Activated naive CD8-positive, alpha-beta T cell treated with anti-CD3 and anti-CD28 coated beads, Interleukin-2, amount 50 U/mL, for 24 hours (primary cell): ENCODE measurements at places on chromosomes 13 and 19.

DNA sequence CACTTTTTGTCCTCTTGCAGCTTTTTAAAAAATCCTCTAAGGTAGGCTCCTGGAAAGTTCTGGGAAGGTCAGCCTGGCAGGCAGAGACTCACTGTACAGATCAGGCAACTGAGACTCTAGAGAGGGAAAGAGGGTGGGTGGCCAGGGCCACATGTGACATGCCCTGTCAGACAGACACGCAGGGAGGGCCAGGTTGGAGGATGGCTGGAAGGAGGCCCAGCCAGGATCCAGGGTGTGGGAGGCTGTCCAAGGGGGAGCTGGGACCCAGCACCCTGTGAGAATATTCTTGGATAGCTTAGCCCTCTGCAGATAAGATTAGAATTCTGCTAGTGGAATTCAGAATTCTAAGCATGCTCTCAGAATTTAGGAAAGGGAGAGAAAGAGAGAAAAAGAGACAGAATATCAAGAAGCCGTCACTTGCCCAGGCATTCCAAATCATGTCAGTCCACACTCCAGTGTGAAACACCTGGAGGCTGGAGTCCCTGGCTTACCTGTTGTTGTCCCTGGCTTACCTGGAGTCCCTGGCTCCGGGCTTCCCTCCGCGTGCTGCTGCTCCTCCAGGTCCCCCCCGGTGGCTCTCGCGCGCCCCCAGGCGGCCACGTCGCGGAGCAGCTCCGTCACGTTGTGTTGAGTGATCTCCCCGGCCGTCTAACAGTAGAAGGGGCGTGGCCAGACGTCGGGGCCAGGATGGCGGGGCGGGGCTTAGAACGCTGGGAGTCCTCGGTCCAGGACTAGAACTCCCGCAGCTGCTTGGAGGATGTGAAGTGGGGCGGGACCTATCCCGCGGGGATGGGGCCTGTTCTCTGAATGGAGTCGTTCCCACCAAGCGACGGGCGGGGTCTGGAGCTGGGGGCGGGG lies 2.8 kb upstream of the TNNI3 start:
- DNase-seq: peak; percentile 93
- peaks cover 58% of the 10 kb centered on the region for H3K27me3 ChIP-seq
- no peak overlapping the region for H3K4me3 ChIP-seq
- H3K36me3 ChIP-seq: no peaks in the 10 kb centered on the region
- H3K4me1 ChIP-seq: peaks cover 7% of the 10 kb centered on the region

DNA sequence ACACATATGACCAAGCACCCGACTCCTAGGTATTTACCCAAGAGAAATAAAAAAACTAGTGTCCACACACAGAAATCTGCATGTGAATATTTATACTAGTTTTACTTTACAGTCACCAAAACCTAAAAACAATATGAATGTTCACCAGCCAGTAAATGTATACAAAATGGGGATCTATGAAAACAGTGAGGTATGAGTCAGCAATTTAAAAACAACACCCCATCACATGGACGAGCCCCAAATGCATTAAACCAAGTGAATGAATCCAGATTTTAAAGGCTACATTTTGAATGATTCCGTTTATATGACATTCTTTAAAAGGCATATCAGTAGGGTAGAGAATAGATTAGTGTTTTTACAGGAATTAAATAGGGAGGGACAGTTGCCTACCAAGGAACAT lies 22.1 kb downstream of the SIGLEC7 start:
- peaks cover 28% of the 10 kb centered on the region for H3K4me1 ChIP-seq
- DNase-seq: no peak
- no peak overlapping the region for H3K27ac ChIP-seq
- no peaks in the 10 kb centered on the region for H3K36me3 ChIP-seq
- H3K4me3 ChIP-seq: no peak overlapping the region
- no peaks in the 10 kb centered on the region for H3K27me3 ChIP-seq

GRCh38 chr19:51472607-51473006 lies 5.7 kb upstream of the CEACAM18 start:
- no peak overlapping the region for H3K27ac ChIP-seq
- H3K4me3 ChIP-seq: no peak overlapping the region
- H3K4me1 ChIP-seq: peaks cover 38% of the 10 kb centered on the region
- DNase-seq: no peak

- peaks cover 32% of the 10 kb centered on the region for H3K4me1 ChIP-seq
- no peak for DNase-seq
- no peak overlapping the region for H3K27ac ChIP-seq
- H3K36me3 ChIP-seq: no peaks in the 10 kb centered on the region
- H3K4me3 ChIP-seq: no peak overlapping the region
Measured at GRCh38 chr19:46427518-46428045, 1.2 kb downstream of the PNMA8C start.

DNA sequence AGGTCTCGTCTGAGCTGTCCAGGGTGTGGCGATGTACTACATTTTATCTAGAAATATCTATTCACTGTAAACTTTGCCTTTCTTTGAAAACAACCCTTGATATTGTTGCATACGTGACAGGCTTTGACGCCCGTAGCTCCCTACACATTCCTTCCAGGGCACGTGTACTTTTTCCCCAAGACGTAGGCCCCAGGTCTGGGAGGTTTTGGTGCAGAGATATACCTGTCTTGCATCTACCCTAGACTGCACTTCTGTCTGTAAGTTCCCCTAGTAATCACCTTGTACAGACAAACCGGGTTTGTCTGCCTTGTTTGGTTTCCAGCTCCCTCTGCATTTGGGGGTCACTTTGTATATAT lies 69.2 kb downstream of the ERICH6B start:
- no peaks in the 10 kb centered on the region for H3K36me3 ChIP-seq
- H3K4me3 ChIP-seq: no peak overlapping the region
- DNase-seq: no peak
- H3K27ac ChIP-seq: no peak overlapping the region
- H3K27me3 ChIP-seq: peaks cover 5% of the 10 kb centered on the region

GRCh38 chr13:74715718-74716117 lies 581.5 kb upstream of the KLF12 start:
- H3K36me3 ChIP-seq: no peaks in the 10 kb centered on the region
- DNase-seq: no peak

DNA sequence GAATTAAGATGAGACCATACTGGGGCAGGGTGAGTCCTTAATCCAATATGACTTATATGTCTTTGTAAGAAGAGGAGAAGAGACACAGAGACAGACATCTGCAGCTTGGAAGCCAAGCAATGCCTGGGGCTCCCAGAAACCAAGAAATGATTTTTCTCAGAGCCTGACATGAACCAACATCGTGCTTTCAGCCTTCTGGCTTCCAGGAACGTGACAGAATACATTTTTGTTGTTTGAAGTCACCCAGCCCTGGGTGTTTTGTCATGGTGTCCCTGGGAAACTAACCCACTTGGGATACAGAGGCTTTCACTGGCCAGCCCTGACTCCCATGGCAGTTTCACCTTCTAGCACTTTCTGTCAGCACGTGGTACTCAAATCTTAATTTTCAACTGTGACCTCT lies 95.3 kb upstream of the SLC10A2 start:
- no peaks in the 10 kb centered on the region for H3K4me1 ChIP-seq
- H3K27ac ChIP-seq: no peak overlapping the region
- H3K36me3 ChIP-seq: no peaks in the 10 kb centered on the region
- H3K4me3 ChIP-seq: no peak overlapping the region

GRCh38 chr13:107066355-107066754 lies 498.4 kb upstream of the ARGLU1 start:
- no peaks in the 10 kb centered on the region for H3K27me3 ChIP-seq
- H3K27ac ChIP-seq: no peak overlapping the region
- H3K36me3 ChIP-seq: no peaks in the 10 kb centered on the region
- H3K4me1 ChIP-seq: no peaks in the 10 kb centered on the region
- DNase-seq: no peak

DNA sequence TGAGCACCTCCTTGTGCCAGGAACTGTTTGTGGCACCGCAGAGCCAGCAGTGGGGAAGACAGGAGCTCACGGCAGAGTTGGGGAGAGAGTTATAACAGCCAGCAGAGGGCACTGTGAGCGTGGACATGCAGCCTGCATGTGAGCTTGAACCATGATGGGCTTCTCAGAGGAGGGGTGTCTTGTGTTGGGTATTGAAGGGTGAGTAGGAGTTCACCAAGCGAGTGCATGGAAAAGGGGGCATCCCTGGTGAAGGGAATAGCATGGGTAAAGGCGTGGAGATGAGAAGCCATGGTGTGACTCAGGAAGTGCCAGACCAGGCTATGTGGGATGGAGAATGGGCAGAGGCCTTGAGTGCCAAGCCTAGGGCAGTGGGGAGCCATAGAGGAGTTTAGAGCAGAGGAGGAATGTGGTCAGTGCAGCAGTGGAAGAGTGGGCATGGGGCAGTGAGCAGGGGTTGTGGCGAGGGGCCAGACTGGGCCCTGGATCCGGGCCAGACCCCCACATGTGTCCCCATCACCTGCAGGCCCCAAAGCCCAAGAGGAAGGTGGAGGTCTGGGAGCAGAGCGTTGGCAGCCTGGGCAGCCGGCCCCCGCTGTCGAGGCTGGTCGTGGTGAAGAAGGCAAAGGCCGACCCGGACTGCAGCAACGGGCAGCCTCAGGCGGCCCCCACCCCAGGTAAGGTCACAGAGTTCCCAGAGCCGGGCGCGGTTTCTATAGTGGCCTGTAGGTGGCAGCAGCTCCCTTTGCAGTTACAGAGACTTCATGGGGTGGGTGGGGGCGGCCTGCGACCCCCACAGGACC lies 11.8 kb upstream of the SHD start:
- H3K4me3 ChIP-seq: no peak overlapping the region
- no peak overlapping the region for H3K27ac ChIP-seq
- no peaks in the 10 kb centered on the region for H3K27me3 ChIP-seq
- DNase-seq: peak; percentile 76

GRCh38 chr19:7742575-7742974 lies 4.8 kb downstream of the CD209 start:
- H3K27me3 ChIP-seq: peaks cover 39% of the 10 kb centered on the region
- no peak overlapping the region for H3K4me3 ChIP-seq
- DNase-seq: no peak
- H3K27ac ChIP-seq: no peak overlapping the region
- peaks cover 28% of the 10 kb centered on the region for H3K4me1 ChIP-seq

- no peak overlapping the region for H3K27ac ChIP-seq
- no peak overlapping the region for H3K4me3 ChIP-seq
- H3K4me1 ChIP-seq: peaks cover 2% of the 10 kb centered on the region
Measured at GRCh38 chr19:32682317-32682716, 6.7 kb downstream of the RGS9BP start.

DNA sequence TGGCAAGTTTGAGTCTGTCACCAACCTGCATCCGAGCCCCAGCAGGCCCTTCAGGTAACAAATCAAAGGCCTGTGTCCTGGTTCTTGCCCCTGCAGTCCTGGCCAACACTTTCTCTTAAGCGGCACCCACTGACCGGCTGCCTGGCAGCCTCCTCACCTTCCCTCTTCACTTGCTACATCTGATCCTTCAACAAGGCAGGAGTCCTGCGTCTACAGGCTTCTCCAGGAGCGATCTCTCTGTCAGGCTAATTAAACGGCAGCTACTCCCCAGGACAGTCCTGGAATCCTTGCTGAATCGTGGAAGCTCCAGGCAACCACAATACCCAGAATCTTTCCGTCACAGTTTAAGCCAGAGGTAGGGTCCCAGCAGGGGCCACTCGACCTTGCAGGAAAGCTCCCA lies 41.1 kb upstream of the GAS6 start:
- no peaks in the 10 kb centered on the region for H3K36me3 ChIP-seq
- H3K27me3 ChIP-seq: peaks cover 26% of the 10 kb centered on the region
- no peak overlapping the region for H3K4me3 ChIP-seq
- H3K27ac ChIP-seq: no peak overlapping the region

GRCh38 chr13:40514802-40515201 lies 151.6 kb downstream of the FOXO1 start:
- peaks cover 62% of the 10 kb centered on the region for H3K4me1 ChIP-seq
- no peak overlapping the region for H3K4me3 ChIP-seq
- H3K36me3 ChIP-seq: peaks cover 2% of the 10 kb centered on the region
- H3K27me3 ChIP-seq: no peaks in the 10 kb centered on the region

DNA sequence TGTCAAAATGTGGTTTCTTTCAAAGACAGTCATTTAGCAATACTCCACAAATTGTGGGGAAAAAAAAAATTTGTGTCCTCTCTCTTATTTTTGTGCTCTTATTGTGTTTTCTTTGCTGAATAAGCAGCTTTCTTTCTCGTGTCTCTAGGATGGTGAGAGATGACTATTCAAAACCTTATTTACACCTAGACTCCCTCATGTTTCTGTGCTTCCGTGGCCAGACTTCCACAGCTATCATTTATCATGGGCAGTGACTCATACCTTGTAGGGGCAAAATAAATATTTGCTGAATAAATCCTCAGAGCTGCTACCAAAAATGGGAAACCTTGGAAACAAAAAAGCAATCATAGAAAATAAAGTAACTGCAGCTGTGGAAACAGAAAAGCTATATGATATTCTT lies 204.9 kb upstream of the MIR17HG start:
- DNase-seq: no peak
- H3K36me3 ChIP-seq: no peaks in the 10 kb centered on the region
- H3K4me3 ChIP-seq: no peak overlapping the region
- no peaks in the 10 kb centered on the region for H3K4me1 ChIP-seq

DNA sequence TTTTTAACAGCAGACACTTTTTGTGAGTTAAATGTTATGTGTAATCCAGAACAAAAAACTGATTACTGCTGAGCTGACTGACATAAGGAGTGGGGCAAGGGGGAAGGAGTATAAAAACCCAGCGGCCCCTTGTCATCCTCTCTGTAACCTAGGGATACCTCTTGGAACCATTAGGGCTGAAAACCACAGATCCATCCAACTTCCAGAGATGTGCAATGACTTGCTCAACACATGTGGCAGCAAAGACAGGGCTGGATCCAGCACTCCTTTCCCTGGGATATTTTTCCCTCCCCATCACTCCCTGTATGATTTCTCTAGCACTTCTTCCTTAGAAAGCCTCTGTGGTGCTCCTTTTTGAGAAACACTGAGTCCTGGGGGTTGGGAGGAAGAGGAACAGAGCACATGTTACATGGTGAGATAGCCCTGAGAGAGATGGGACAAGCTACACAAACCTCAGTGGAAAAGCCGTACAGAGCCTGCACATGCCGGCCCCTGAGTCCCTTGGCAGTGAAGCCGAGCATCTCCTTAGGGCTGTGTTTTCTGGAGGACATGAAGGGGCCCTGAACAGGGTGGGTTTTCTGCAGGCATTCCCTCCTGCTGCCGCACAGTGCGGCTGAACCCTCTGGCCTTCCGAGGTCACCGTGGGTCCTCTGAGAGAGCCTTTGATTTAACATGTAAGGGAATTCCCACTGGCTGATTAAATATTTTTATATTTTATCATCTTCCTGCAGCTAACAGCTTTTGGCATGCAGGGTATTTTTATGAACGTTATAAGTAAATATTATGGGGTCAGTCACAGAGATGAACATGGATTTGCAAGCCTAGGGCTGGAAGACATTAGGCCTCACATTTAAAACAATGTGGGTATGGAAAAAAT lies 219.9 kb downstream of the COG6 start:
- DNase-seq: no peak
- peaks cover 9% of the 10 kb centered on the region for H3K4me1 ChIP-seq
- H3K27me3 ChIP-seq: peaks cover 5% of the 10 kb centered on the region
- no peaks in the 10 kb centered on the region for H3K36me3 ChIP-seq

- H3K4me3 ChIP-seq: no peak overlapping the region
- H3K27ac ChIP-seq: no peak overlapping the region
- H3K4me1 ChIP-seq: peaks cover 56% of the 10 kb centered on the region
- DNase-seq: no peak
- H3K36me3 ChIP-seq: peaks cover 12% of the 10 kb centered on the region
Measured at GRCh38 chr19:34274827-34275625, 20.7 kb downstream of the GARRE1 start.
